ENCODE measurements at places on chromosomes 1 and 21.

GRCh38 chr1:22452481-22452957 lies 868 bp downstream of the ZBTB40 start:
- DNase-seq: no peak

- no peak for DNase-seq
Measured at GRCh38 chr1:155379631-155380090, 59.0 kb downstream of the RUSC1 start.

GRCh38 chr21:24705201-24705600 lies 902.1 kb downstream of the MRPL39 start:
- DNase-seq: no peak

- DNase-seq: no peak
Measured at GRCh38 chr1:244451539-244451950, at the start of gene ADSS2. Gene ADSS2 (minus strand): TSS chr1:244451909. CDS start chr1:244451817, 92 bp downstream.

DNA sequence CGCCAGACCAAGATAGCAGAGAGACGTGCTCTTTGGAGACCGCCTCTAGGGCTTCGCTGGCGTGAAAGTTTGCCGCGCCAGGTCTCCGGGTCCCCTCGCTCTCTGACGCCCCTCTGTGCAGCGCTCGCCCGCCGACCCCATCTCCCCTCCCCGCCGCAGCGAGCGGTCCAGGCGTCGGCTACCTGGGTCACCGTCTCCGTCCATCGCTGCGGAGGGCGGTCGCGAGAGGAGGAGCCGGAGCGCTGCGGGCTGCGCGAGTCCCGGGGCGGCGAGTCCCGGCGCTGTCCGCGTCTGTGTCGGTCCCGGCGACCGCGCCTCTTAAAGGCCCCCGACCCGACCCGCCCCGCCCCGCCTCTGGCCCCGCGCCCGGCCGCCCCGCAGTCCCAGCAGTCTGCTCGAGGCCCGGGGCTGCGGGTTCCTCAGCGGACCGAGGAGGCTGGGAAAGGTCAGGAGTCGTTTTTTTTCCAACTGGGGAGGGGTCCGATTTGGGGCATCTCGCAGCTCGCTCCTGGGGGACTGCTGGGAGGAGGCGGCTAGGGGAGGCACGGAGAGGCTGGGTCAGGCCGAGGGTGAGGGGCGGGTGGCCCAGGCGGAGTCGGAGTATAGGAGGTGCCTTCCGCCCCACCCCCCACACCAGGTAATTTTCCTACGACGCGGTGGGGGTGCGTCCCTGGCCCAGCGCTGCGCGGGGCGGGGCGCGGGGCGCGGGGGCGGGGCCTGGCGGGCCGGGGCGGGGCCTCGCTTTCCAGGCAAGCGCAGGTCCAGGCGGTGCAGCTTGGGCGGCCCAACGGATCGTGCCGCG lies at the start of the genes FBXO2 and FBXO44:
Gene FBXO2, minus strand, starts transcription at position 293 of the 802 bp plus-strand sequence. Its CDS starts 89 bp downstream, at position 204.
Gene FBXO44, plus strand, starts transcription at position 741 of the 802 bp plus-strand sequence. CDS start 959 bp downstream, outside the sequence.
- DNase-seq: peak; percentile 46

- DNase-seq: no peak
Measured at GRCh38 chr1:207754974-207755700, 3.3 kb downstream of the CD46 start.

DNA sequence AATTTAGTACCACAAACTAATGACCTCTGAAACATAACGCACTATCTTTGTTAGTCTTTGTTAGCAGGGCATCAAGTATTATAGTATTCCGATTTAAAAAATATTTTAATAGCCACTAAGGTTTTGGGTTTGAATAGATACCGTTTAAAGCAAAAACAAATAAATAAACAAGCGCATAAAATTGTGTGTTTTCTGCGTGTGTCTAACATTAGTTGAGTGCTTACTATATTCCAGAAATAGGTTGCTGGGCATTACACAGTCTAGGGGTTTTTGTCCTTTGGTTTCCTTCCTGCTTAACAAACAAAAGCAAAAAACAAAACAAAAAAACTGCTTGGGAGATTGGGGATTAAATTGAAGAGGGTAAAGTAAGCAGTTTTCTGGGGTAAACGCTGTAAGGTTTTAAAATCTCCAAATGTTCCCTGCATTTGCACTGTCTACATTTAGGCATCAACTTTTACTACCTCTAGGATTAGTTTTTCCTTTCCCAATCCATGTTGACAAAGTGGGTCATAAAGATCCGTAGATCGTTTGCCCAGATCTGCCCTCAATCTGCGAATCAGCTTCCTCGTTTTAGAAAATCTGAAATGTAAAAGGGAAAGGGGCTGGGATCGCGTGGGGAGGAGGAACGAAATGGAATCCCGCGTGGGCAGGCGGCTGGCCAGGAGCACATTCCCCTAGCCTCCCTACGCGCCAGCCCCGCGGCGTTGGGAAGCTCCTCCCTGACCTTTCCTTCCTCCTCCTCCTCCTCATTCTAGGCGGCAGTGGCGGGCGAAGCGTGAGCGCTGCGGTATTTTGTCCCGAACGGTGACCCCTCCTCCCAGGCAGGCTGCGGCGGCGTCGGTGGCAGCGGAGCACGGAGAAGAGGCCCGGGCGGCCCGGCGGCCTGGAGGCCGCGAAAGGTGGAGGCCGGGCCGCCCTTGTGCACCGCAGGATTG lies at the start of gene KCTD3:
Gene KCTD3, plus strand, starts transcription at position 749 of the 935 bp plus-strand sequence. CDS start 382 bp downstream, outside the sequence.
- no peak for DNase-seq

- DNase-seq: no peak
Measured at GRCh38 chr1:215119719-215120365, 37.3 kb downstream of the KCNK2 start.

- no peak for DNase-seq
Measured at GRCh38 chr21:36310016-36310415, 10.0 kb upstream of the MORC3 start.

- peak; percentile 17 for DNase-seq
Measured at GRCh38 chr1:112508278-112509004, at the start of gene WNT2B. Gene WNT2B (plus strand): TSS chr1:112508965. CDS start chr1:112509263, 298 bp downstream.

GRCh38 chr1:212070720-212071302 lies 35.3 kb downstream of the DTL start:
- no peak for DNase-seq

DNA sequence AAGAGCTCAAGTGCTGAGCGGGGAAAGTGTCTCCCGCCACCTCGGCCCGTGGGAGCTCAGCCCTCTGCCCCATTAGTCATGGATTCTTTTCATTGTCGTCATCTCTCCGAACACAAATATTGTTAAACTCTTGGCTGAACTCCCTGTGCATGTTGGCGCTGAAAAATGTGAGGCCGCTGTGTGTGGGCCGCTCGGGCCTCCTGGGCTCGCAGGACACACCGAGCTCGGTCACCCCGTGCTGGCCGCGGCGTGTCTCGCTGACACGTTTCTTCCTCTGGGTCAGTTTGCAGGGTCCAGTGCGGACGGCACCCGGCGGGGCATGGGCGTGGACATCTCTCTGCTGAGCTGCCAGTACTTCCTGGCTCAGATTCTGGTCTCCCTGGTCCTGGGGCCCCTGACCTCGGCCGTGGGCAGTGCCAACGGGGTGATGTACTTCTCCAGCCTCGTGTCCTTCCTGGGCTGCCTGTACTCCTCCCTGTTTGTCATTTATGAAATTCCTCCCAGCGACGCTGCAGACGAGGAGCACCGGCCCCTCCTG lies 25.6 kb downstream of the SLC45A1 start:
- DNase-seq: no peak

All from activated CD4-positive, CD25-positive, alpha-beta regulatory T cell (primary cell).